ENCODE measurements at places on chromosomes 4 and X.

DNA sequence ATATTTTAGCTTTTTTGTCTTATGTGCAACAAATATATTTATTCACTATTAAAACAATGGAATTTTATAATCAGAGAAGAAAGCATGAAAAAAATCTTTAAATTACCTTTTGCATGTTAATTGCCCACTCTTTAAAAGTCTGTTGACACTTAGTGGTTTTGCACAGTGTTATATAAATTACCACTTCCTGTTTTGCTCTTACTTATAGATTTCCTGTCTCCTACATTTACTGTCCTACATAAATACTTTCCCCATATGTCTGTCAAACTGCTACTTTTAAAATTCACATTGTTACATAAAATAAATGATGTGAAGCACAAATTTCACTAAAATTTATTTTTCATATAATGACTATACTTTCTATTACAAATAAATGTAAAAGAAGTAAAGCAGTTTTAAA is 161.1 kb upstream of the NDST4 start:
- no peak for DNase-seq

- no peak for DNase-seq
Observed at GRCh38 chr4:183499389-183499788, 5.5 kb upstream of the ING2 start.

DNA sequence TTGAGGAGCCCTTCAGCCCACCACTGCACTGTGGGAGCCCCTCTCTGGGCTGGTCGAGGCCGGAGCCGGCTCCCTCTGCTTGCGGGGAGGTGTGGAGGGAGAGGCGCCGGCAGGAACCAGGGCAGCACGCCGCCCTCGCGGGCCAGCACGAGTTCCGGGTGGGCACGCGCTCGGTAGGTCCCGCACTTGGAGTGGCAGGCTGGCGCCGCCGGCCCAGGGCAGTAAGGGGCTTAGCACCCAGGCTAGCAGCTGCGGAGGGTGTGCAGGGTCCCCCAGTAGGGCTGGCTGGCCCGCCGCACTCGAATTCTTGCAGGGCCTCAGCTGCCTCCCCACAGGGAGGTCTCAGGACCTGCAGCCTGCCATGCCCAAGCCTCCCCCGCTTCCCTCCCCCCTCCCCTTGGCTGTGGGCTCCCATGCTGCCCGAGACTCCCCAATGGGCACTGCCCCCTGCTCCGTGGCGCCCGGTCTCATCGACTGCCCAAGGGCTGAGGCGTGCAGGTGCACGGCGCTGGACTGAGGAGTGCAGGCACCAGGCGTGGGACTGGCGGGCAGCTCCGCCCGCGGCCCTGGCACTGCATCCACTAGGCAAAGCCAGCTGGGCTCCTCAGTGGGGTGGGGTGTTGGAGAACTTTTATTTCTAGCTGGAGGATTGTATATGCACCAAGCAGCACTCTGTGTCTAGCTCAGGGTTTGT is 127.5 kb downstream of the DCK start:
- no peak for DNase-seq

- no peak for DNase-seq
Observed at GRCh38 chr4:104983615-104984179, 163.0 kb upstream of the TET2 start.

DNA sequence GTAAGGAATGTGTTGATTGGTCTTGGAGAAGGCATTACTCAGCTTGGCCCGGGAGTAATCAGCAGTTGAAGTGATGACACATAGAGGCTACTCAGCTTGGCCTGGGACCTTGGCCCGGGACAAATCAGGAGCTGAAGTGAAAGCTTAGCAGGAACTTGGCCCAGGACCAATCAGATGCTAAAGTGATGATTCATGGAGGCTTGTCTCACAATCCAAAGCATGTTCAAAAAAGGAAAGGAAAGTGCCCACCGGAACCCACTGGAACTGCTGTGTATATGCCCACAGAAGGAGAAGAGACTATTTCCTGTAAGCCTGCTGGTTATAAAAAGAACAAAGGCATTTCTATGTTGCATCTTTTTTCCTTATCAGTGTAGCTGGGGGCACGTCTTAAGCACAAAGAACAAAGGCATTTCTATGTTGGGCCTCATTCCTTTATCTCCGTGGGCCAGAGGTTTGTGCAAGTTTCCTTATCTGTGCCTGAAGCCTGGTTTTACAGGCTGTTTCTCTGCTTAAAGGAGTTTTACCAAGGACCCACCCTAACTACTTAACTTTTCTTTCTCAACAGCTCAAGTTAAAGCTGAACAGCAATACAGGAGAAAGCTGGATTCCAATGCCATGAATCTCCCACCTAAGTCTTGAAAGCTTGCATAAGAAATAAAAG is 1176.7 kb downstream of the NLGN4X start:
- peak; percentile 73 for DNase-seq

DNA sequence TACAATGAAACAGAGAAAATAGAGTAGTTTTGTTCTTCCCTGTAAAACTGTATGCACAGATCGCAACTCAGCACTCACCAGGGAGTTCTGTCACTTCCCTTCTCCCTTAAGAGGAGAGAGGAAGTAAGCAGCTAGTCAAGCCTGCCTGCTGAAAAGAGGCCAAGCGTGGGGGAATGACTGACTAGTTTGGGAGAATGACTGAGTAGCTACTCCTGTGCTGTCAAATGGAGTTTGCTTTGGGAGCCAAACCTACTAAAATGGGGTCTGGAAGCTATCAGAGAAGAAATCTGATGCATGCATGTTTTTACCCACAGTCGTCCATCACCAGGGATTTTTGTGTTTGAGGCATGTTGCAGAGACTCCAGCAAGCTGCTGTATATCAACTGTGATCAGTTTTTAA is 54.6 kb upstream of the LHFPL1 start:
- no peak for DNase-seq

DNA sequence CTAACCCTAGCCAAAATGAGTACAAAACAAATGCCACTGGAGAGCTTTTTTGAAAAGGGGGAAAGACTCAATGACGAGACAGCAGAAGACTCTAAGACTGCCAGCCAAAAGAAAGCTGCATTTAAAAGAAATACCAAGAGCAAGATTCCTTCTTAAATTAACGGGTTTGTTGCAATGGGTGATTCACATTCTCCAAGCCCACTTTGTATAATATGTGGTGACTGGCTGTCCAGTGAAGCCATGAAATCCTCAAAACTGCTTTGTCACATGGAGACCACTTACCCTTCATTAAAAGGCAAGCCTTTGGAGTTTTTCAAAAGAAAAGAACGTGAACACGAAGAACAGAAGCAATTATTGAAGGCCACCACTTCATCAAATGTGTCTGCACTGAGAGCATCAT is 68.2 kb downstream of the MRPL1 start:
- no peak for DNase-seq

GRCh38 chr4:30776451-30776850 is 56.3 kb downstream of the PCDH7 start:
- DNase-seq = no peak

- no peak for DNase-seq
Observed at GRCh38 chr4:40305328-40306170, 29.6 kb upstream of the CHRNA9 start.

DNA sequence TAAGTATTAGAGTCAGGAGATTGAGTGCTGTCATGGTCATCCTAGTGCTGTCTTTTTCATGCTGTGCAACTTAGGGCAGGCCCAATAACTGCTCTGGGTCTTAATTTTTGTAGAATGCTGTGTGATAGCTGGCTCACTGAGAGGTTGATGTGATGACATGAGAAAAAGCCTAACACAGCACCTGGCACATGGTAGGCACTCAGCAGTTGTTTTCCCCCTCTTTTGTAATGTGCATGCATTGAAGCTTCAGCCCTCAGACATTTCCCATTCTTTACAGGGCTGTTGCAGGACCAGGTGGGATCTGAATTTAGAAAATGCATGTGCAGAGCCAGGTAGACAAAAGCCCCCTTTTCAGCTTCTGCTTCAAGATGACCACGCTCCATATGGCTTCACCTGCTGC is 44.1 kb upstream of the SOX3 start:
- DNase-seq = no peak

DNA sequence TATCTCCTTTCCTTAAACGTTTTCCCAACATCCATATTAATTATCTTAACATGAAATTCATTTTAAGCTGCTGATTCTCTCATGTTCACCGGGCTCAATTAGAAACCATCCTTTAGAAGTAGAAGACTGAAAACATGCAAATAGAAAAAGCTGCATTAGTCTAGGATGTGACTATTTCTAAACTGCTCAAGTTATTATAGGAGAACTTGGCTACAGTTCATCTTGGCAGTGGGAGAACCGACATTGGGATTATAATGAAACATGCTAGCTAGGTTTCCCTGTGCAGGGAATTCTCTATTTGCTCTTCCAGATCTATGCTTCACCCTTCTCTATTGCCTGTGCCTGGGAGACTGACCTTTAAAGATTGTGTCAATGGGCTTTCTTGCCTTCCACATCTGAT is 151.0 kb upstream of the PPARGC1A start:
- no peak for DNase-seq

DNA sequence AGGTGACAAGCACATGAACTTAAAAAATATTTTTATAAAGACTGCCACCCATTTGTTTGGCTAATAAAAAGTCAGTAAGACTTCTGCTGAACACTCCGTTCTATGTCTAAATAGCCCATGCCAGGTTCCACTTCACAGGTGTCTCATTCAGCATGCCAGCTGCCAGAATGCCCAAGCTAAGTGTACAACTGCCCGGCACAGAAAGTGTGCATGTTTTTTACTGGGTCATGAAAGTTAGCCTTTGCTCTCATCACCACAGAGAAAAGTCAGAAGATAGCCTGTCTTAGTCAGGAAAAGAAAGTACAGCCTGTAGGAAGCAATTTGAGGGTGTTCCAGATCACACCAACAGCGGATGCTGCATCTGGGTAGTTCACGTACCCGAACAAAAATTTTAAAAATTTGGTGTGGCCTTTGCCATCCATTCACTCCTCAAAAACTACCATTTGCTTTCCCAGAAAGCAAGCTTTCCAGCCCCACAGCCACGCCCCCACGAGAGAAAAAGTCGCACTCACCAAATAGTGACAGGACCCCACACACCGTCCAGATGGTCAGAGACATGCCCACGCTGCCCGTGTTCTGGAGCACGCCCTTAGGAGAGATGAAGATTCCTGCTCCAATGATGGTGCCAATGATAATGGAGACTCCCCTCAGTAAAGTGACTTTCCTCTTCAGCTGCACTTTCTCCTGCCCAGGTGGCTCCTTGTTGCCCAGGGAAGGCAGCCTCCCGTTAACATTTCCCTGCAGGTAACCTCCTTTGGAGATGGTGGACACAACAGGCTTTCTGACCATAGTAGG is 671 bp downstream of the SLC7A11 start:
- DNase-seq = no peak

DNA sequence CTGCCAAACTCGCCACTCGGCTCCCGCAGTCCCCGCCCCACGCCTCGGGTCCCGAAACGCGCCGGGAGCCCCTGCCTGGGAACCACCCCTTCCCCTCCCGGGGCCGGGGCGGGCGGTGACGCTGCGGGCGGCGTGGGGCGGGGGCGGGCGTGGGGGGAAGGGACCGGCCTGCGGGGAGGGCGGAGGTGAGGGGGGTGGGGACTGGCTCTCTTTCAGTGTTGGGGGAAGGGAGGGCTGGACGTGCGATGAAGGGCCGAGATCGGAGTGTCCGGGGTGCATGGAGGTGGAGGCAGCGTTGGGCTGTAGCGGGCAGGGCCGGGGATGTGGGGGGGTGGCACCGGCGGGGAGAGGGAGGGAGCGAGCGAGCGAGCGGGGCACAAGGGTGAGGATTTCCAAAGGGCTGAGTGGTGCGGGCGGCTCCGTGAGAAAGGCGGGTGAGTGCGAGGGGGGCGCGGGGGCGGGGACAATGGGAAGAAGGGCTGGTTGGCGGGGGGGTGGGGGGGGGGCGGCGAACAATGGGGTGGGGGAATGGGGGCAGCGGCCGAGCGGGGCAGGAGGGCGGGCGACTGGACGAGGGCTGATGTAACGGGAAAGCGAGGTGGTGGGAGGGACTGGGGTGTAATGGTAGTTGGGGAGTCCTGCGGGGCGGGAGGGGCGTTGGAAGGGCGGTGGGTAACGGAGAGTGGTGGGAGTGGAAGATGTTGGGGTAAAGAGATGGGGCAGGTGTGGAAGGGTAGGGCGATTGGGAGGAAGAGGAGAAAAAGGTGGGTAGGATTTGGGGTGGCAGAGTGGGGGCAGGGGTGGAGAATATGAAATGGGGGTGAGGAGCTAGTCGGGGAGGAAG is 578 bp downstream of the DCUN1D4 start:
- peak; percentile 55 for DNase-seq

GRCh38 chrX:20285511-20285910 is 18.8 kb upstream of the RPS6KA3 start:
- DNase-seq = no peak

DNA sequence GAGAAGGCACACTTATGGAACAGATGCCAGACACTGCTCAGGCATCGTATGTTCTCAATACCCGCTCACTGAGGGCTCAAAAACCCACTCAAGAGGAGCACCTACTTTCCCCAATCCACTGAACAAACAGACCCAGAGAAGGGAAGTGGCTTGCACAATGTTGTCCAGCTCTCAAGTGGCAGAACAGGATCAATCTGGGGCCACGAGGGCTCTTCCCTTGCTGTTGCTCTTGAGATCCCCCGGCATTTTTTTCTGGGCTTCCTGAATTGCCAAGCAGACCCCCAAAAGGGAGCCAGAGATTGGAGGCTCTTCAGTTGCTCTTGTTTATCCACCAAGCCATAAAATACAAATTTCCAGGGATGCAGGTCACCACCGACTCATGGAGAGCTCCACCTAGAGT is 35.7 kb downstream of the IDS start:
- no peak for DNase-seq

DNA sequence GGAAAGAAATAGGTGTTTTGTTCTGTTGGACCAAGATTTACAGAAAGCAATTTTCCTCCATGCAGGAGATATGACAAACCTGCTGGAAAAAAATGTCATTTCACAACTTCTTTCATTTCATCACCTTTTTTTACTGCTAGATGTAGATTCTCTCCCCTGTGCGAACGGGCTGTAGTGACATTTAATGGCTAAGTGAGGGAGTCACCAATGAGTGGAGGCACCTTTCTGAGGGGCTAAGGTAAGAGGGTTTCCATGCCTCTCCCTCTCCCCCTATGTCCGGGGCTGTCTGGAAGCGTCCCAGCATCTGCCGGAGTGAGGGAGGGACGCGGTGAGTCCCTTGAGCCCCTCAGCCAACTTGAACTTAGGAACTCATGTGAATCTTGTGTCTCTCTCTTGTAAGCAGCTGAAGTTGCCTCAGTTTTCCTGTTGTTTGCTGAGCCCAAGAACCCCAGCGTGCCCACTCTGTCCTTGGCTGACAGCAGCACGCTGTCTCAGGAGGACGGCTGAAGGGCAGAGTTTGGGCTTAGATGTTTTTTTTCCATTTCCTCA is 42.3 kb downstream of the DCTD start:
- DNase-seq = no peak

GRCh38 chrX:1593286-1594271 is 2.2 kb downstream of the AKAP17A start:
- DNase-seq = no peak

- no peak for DNase-seq
Observed at GRCh38 chrX:124931241-124931640, 388.4 kb upstream of the TEX13C start.

Data from posterior cingulate gyrus (tissue), 11 donors.